ENCODE measurements at places on chromosomes 1 and 21.

- DNase-seq = no peak
These were observed 251.2 kb downstream of the DSCAM start for GRCh38 chr21:40595806-40596205.

- DNase-seq = no peak
These were observed 52.0 kb downstream of the ZNHIT6 start for GRCh38 chr1:85656256-85656655.

GRCh38 chr1:190436615-190437014, 41.0 kb downstream of the BRINP3 start:
- DNase-seq = no peak

- no peak for DNase-seq
These were observed 25.4 kb downstream of the RGS4 start for GRCh38 chr1:163094589-163094988.
